A549 (cell line): ENCODE measurements at places on chromosomes 3 and 15. TPM values are rescaled to one million over a fixed set of nuclear protein-coding genes. Genes with fewer than 3 reads are reported as not detected.

DNA sequence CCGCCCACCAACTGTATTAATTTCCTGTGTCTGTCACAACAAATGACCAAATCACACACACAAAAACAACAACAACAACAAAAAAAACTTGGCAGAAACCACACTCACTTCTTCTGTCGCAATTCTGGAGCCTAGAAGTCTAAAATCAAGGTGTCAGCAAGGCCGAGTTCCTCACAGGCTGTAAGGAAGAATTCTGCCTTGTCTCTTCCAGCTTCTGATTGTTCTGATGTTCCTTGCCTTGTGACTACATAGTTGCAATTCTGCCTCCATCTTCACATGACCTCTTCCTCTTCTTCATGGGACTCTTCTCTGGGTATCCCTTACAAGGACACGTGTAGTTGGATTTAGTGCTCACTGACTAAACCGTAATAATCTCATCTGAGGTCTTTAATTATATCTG is 61.4 kb downstream of the IL12A start:
- no peak for DNase-seq

DNA sequence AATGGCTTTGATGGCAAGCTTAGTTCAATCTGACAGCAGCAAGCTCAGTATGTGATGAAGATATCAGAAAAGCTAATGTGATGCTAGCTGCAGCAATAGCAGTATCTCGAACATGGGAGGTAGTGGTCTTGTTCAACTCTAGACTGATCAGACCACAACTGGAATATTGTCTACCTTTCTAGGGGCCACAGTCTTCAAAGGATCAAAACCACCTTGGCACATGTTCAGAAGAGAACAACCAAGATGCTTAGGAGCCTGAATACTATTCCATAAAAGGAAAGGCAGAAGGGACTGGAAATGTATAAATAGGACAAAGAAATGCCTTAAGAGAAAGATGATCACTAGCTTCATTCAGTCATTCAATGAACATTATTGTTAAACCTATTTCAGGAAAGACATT is 2.3 kb downstream of the C3orf70 start:
- no peak for DNase-seq

DNA sequence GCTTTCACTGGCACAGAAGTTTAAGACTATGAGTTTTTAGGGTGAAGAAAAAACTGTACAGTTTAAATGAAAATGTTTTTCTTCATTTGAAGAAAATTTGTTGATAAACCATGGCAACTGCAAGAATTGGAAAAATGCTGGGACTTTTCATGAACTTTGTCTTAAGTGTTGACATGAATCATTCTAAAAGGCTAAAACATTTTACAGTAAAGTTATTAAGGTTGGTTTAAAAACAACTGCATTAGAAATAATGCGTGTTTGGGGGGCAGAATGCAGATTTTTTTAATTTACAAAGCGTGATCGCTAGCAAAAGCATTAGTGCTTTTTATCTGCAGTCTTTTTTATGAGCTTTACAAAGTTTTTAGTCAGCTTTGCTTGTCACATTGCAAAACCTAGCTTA is 601.9 kb upstream of the TGFBR2 start:
- no peak for DNase-seq

DNA sequence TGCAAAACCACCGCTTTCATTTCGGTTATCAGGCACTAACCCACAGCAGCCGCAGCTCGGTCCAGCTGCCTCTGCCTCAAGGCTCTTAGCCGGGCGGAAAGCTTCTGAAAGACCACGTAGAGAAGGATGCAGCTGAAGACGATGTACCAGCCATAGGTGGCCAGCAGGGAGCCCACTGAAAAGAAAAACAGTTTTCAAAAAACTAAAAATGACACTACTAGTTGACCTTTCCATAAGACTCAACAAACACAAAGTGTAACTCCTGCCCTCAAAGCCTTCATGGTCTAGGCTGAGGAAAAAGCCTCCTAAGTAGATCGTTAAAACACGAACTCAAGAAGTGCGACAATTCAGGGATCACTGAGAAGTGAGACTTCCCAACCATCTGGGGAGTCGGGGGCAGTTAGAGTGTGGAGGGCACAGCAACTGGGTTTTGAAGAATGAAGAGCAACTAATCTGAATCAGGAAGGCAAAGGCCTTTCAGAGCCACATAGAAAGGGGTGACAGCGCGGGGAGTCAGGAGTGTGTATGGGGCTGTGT is 716 bp downstream of the SELENOS start:
- no peak for DNase-seq

- DNase-seq = no peak
Observed at GRCh38 chr15:94682171-94682570, 450.8 kb downstream of the MCTP2 start.

DNA sequence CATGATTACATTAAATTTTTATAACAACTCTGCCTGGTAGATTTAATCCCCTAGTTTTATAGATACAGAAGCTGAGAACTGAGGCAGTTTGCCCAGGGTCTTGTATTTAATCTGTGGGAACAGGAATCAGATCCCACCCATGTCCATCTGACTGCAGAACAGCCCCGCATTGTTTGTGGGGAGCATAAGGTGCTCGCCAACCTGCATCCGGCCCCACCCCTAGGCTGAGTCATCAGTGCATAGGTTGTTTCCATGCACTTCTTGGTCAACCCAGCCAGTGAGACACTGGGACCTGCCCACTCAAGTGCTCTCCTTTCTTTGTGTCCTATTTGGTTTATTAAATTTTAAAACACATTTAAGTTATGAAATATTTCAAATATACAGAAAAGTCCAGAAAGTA is 266.2 kb downstream of the OPA1 start:
- DNase-seq = no peak

HES1 gene
- polyA plus RNA-seq = 6.1 to 8.5 TPM (median 8.3 TPM) in 3 replicates

DNA sequence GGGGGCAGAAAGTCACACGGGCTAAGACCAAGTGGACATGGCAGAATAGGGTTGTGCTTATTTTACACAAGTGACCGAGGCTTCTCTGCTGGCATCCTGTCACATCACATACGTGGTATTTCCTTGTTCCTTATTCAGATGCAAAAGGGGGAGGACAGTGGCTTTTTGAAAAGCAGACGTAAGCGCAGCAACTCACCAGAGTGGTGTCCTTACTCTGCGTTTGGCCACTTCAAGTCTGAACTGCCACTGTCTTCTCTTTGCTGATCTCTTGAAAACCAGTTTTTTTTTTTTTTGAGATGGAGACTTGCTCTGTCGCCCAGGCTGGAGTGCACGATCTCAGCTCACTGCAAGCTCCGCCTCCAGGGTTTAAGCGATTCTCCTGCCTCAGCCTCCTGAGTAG is 113.2 kb downstream of the SOX2 start:
- no peak for DNase-seq

GRCh38 chr3:46566040-46566641 is at the start of gene LRRC2:
TSS of gene LRRC2 (minus strand) at chr3:46566302. CDS start at chr3:46551591, 14,711 bp downstream.
- DNase-seq = no peak

GRCh38 chr3:16229681-16230080 is 35.1 kb downstream of the DPH3 start:
- DNase-seq = no peak

- no peak for DNase-seq
Observed at GRCh38 chr3:151550025-151550618, 89.3 kb upstream of the IGSF10 start.

GRCh38 chr15:66934868-66935520 is 130.4 kb upstream of the SMAD3 start:
- no peak for DNase-seq

CEP97 gene
- 4.6 to 5.2 TPM (median 5.1 TPM) in 3 replicates for polyA plus RNA-seq

SUSD5 gene
- 1.7 to 2.0 TPM (median 2.0 TPM) in 3 replicates for polyA plus RNA-seq
